NCI-H2171 treated with DMSO at 0.1 percent for 48 hours (cell line): ENCODE measurements at places on chromosomes 11 and 22.

DNA sequence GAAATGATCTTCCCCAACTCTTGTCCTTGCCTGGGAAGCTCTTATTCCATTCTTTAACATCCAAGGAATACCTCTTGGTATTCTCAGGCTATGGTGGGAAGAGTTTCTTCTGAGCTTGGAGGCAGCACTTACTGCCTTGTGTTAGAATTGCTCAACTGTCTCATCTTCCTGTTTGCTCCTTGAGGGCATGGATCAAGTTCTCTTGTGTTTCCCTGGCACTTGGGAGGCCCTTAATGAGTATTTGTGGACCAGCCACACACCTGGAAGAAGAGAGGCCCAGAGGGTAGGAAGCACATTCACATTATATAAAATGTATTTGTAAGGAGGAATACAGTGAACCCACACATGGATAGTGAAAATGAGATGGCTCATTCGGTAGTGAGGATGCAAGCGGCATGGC, 3.4 kb upstream of the SORL1-AS1 start:
- no peak for DNase-seq

DNA sequence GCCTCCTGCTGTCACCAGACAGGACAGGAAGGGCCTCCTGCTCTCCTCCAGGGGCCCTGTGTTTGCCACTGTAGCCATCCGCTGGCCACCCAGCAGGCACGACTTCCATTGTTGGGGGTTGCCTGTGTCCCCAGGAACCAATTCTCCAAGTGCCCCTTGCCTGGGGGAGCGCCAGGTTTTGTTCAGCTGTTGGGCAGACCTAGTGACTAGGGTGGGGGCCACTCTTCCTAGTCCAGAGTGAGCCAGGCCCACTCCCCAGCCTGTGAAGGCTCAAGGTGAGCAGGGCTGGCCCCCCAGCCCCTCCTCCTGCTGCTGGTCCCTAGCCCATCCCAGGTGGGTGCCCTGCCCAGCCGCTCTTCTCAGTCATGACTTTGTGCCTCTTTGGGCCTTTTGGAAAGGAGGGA, 30.9 kb downstream of the OSBPL5 start:
- DNase-seq, result no peak

DNA sequence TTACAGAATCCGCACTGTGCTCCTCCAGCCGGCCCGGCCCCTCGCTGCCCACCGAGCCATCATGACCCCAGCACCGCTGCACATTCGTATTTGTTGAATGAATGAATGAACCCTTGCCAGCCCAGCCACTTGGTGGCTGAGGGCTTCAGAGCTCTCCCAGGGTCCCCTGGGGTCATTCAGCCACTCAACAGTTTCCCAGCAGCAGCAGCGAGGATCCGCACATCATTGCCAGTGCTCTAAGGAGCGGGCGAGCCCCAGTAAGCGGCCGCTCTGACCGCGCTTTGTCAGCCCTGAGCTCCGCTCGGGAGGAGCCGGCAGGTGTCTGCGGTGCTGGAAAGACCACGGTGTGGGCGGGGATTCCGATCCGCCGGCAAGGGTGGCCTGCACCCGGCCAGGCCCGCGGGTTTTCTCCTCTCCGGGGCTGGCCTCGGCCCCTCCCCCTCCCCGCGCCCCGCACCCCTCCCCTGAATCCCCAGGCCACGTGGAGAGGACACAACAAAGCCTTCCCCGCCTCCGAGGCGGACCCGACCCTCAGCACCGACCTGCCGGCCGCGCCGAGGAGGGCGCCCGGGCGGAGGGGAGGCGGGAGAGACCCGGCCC, 563 bp downstream of the BID start:
- peak; percentile 69 for DNase-seq

- no peak for DNase-seq
Measured at GRCh38 chr11:116360221-116360941, 412.4 kb downstream of the BUD13 start.

DNA sequence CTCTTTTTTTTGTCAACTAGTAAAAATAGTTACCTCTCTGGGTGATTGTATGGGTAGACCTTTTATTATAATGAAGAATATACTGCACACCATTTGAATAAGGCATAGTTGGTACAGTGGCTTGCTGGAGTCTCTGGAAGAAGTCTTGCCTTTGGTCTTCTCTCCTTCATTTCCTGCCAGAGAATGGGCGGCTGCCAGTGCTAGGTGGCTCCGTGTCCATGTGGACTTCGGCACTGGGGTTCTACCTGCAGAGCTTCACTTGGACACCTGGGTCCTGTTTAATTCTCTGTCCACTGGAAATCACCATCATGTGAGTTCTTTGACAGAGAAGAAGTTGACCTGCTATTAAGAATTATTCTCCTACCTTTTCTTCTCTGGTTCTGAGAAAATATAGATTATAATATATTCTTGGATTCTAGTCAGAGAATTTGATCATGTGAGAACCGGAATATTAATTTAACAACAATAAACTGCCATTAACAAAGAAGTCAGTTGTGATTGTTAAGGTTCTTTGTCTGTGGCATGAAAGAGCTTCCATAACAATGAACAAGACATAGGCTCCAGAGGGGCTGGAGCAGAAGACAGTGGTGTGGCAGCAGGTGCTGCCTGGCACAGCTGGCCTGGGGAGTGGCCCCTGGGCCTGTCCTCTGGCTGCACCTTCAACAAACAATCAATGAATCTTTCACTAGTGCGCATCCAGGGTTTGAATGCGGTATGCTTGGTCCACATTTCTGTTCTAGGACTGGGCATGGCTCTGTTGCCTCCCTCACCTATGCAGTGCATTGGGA, 77.5 kb downstream of the PPFIBP2 start:
- no peak for DNase-seq

GRCh38 chr11:37858398-37858797, 1260.4 kb upstream of the RAG2 start:
- DNase-seq, result no peak

- DNase-seq, result no peak
Measured at GRCh38 chr11:89184021-89184420, 6.3 kb downstream of the TYR start.

DNA sequence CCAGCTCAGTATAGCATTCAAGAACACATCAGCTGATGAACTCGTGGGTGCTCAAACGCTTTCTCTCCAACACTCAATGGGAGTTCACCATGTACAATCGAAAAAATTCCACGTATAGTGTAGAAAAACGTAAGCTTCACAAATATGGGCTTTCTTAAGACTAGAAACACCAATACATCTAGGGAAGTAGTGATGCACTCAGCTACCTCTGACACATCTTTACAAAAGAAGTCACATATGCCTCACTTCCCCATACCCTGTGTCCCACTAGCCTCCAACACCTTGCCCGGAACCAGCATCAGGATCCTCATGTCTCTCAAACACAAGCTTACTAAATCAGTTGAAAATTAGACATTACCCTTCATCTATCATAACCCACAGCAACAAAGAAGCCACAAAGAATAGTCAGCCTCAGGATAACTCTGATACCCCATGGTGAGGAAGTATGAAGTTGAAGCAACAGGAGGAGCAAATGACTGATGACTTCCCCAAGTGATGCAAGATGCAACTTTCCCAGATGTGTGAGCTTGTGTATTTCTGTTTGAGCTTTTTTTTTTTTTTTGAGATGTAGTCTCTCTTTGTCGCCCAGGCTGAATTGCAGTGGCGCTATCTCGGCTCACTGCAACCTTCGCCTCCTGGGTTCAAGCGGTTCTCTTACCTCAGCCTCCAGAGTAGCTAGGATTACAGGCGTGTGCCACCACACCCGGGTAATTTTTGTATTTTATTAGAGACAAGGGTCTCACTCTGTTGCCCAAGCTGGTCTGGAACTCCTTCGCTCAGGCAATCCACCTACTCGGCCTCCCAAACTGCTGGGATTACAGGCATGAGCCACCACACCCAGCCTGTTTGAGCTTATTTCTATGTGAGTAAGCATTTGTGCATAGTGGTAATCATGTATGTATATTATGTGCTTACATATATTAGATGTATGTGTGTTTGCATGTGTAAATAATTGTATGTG, 8.5 kb upstream of the DENND5A start:
- no peak for DNase-seq

GRCh38 chr22:34236527-34236926, 316.3 kb upstream of the LARGE1 start:
- no peak for DNase-seq

- DNase-seq, result no peak
Measured at GRCh38 chr22:20807315-20807752, 33.4 kb downstream of the SERPIND1 start.

GRCh38 chr22:20430720-20431510, 6.7 kb downstream of the SCARF2 start:
- peak; percentile 60 for DNase-seq

- no peak for DNase-seq
Measured at GRCh38 chr22:48718818-48719500, 1108.7 kb downstream of the BRD1 start.
